ENCODE measurements at places on chromosomes 6 and 20. TPM values are rescaled to one million over a fixed set of nuclear protein-coding genes. Genes with fewer than 3 reads are reported as not detected.

The SPDEF gene
- total RNA-seq: not detected

The FAM184A gene
- total RNA-seq: not detected

The TCP11 gene
- not detected for total RNA-seq

The BPIFA1 gene
- not detected for total RNA-seq

The GLO1 gene
- 124 TPM for total RNA-seq

The MAK gene
- not detected for total RNA-seq

The VGLL2 gene
- total RNA-seq: not detected

The HLA-DQA1 gene
- not detected for total RNA-seq

The ZNF337 gene
- total RNA-seq: 7.9 TPM

The TSPO2 gene
- total RNA-seq: not detected

All from cardiac atrium fibroblast (primary cell).